ENCODE measurements at places on chromosomes 1 and 21. TPM values are rescaled to one million over a fixed set of nuclear protein-coding genes. Genes with fewer than 3 reads are reported as not detected.

The CAPN8 gene
- polyA plus RNA-seq = 1.4 TPM

GRCh38 chr1:197994907-197995407, 77.8 kb downstream of the LHX9 start:
- no peak for DNase-seq

DNA sequence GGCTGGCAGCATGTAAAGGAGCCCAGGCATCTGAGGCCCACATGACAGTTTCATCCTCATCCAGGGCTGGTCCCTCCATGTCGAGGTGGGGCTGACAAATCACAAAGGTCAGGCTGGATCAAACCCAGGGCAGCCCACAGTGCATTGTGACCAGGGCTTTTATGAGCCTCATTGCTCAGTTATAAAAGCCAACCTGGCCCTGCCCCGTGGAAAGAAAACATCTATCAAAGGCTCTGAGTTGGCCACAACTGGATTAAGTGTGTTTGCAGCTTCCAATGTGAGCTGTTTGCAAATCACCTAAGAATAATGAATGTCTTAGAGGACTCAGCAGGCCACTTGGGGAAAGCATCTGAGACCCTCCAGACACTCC, 45.4 kb downstream of the GRHL3 start:
- DNase-seq = no peak

DNA sequence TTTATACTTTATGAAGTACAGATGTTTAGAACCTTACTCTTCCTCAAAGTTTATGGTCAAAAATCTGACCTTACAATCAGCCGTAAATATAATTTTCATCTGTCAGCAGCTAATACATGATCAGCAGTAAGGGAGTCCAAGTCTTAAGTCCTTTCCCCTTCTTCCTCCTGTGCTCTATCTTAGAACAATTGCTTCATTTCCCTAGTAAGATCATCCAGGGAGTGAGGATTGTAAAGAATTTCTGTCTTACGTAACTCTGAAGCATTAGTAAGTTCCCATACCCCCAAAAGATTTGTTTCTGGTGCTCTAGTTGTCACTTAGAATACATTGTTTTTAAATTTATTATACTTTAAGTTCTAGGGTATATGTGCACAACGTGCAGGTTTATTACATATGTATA, 2.1 kb downstream of the SETDB1 start:
- no peak for DNase-seq

All from right renal pelvis (tissue), 4 donors.